ENCODE measurements at places on chromosomes 4 and X.

DNA sequence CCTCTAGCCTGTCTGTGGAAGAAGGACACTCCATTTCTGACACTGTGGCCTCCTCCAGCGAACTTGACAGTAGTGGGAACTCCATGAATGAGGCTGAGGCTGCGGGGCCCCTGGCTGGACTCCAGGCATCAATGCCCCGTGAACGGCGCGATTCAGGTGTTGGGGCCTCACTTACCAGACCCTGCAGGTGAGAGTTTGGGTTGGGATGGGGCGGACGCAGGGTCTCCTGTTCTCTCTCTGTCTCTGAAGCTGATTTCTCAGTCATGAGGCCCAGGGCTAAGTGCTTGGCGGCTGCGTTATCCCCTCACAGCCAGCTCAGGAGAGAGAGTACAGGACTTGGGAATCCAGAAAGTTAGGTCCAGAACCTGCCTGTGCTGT is 71.0 kb downstream of the STARD8 start:
- DNase-seq, result no peak

GRCh38 chr4:129971419-129971818 is 875.5 kb downstream of the C4orf33 start:
- DNase-seq, result no peak

- no peak for DNase-seq
Measured at GRCh38 chr4:182788201-182788600, 129.0 kb downstream of the DCTD start.

DNA sequence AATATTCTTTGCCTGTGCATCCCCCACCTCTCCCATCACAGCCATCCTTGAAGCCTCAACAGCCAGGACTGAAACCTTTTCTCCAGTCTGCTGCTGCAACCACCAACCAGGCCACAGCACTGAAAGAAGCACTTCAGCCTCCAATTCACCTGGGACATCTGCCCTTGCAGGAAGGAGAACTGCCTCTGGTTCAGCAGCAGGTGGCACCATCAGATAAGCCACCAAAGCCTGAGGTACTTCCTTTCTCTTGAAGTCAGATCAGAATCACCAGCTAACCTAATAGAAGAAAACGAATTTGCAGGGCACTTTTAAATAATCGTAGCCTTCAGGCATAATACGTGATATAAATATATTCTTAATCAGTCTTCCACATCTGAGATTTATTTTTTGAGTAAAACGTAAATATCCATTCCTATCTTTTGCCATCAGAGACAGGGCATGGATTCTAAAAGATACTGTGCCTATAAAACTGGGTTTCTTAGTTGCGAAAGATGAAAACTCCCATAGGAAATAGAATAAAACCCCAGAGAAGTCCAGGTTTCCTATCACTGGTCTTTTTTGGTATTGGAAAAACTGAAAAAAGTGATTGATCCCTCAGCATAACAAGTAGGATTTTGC is 9.5 kb downstream of the AMBN start:
- peak; percentile 41 for DNase-seq
